Activated CD4-positive, alpha-beta T cell treated with anti-CD3 and anti-CD28 coated beads, Interleukin-2, amount 10 ng/mL, durations not matched to agents 7 days and 5 days (primary cell): ENCODE measurements at places on chromosomes 16 and 17. TPM values are rescaled to one million over a fixed set of nuclear protein-coding genes. Genes with fewer than 3 reads are reported as not detected.

DNA sequence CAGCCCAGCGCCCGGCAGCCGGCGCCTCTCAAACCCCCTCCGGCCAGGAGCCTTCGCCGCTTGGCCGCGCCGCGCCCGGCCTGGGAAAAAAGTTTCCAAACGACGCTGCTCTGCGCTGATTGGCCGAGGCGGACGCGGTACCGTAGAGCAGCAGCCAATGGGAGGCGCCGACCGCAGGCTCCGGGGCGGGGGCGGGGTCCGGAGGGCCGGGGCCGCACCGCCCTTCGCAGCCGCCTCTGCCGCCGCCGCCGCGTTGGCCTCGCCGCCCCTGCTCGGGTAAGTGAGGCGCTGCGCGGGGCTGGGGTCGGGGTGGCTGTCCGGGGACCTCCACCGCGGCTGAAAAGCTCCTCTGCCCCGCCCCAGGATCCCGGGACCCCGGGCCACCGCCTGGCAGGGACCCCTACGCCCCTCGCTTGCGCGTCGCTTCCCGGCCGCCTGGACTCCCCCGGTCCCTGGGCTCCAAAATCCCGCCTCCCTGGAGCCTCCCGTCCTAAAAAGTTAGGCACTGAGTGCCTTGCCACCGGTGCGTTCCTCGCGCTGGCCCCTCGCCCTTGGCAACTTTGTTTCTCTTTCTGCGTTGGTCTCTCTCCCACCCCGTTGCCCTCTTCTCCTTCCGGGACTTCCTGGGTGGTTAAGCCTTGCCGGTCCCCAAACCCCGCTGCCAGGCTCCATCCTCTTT lies at the start of gene NDE1:
Gene NDE1 (plus strand): TSS at position 227 of the 679 bp plus-strand sequence. CDS start 14,534 bp downstream, outside the sequence.
- peak within 1 kb of the TSS; percentile 93 for H3K4me3 ChIP-seq
- H3K27ac ChIP-seq: peak within 1 kb of the TSS; percentile 98
- H3K36me3 ChIP-seq: peaks cover 24% of the 10 kb centered on the region
- DNase-seq: peak; percentile 89
- H3K4me1 ChIP-seq: peaks cover 27% of the 10 kb centered on the region

- peaks cover 32% of the 10 kb centered on the region for H3K4me1 ChIP-seq
- H3K27me3 ChIP-seq: no peaks in the 10 kb centered on the region
- no peaks in the 10 kb centered on the region for H3K36me3 ChIP-seq
- no peak overlapping the region for H3K4me3 ChIP-seq
These were observed 115.1 kb downstream of the MRTFB start for GRCh38 chr16:14186007-14186794.

Gene FAM20A
- not detected for total RNA-seq

Gene SSTR5
- not detected for total RNA-seq

Gene TBC1D3G
- not detected for total RNA-seq
